ENCODE measurements at places on chromosomes 12 and 14. TPM values are rescaled to one million over a fixed set of nuclear protein-coding genes. Genes with fewer than 3 reads are reported as not detected.

DNA sequence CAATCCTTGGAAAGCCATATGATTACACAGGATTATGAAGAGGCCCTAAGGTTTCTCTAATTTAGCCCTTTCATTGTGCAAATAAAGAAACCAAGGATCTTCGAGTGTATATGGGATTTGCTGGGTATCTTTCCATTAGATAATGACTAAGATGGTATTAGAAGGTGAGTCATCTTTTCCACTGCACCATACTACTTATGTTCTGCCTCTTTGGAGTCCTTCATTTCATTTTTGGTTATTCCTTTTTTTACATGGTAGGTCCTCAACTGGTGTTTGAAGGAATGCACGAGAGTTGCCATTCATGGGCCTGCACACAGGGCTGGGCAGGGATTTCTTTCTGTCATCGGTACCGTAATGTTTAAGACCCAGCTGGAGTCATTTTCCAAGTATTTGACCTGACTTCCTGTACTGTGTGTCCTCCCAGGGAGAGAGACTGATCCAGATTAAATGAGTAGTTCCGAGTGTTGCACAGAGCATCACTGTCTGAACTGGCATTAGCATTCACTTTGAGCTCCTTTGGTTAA lies 85.7 kb downstream of the BORCS5 start:
- DNase-seq: peak; percentile 72

DNA sequence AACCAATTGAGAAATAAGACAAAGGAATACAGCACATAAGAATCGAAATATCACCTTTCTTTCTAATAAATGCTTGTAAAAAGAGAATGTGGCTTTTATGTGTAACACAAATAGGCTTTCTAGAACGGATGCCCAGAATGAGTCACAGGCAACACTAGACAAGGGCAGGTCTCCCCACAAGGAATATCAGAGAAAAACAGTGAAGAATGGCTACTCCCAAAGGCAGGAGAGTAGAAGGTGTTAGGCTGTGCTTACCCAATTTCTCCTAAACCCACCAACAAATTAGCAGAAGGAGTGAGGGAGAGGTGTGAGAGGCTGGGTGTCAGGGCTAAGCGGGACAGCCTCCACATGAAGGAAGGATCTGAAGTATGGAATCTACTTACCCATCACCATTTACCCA lies 55.2 kb downstream of the GALNT4 start:
- DNase-seq: peak; percentile 56

- no peak for DNase-seq
Observed at GRCh38 chr14:20794644-20795369, 7.8 kb downstream of the RNASE1 start.

GRCh38 chr12:39357041-39357440 lies 85.9 kb downstream of the KIF21A start:
- DNase-seq: no peak

ART4 gene
- total RNA-seq: not detected

- no peak for DNase-seq
Observed at GRCh38 chr14:101873991-101874390, 90.4 kb upstream of the DYNC1H1 start.

TBX5 gene
- total RNA-seq: not detected

NTS gene
- not detected for total RNA-seq

DNA sequence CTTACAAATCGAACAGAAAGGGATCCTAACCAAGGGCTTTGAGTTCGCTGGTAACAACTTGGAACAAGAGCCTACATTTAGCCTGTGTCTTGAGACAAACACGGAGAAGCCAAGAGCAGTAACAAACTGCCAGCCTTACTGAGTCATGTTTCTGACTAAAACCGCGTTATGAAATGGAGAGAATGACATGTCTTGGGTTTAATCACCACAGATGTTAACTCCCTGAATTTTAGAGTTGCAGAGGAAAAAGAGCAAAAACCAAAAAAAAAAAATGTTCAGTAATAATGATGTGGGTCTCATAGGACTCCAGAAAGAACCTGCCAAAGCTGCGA lies 1.0 kb downstream of the BLTP3B start:
- peak; percentile 75 for DNase-seq

CCDC77 gene
- total RNA-seq: 23.3 TPM

AQP2 gene
- not detected for total RNA-seq

GRCh38 chr12:21656905-21657325 lies 727 bp downstream of the LDHB start:
- DNase-seq: peak; percentile 45

DNA sequence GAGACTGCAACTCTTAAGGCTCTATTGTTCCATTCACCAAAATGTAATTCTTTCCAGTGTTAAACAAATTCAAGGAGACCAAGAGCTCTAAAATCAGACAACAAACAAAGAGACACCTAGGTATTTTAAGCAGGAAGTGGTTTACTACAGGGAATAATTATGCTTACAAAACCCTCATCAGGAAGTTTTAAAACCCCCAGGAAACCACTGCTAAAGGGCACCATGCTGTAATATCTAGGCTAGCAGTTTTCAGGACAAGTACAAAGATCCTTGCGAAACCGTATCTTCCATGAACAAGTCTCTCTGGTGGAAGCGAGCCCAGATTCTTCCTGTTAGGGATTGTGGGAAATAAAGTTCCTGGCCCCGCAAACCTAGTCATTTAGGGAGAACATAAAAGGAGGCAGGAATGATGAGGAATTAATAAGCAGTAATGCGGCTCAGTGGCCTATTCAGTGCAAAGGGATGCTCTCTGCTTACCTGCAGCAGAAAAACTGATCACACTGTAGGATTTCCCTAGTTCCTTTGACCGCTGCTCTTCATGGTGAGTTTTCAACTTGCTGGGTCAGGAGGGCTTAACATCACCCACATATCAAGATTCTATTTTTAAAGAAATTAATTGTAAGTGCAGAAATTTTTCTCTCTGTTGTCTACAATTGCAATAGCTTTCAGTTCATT lies 42.8 kb downstream of the ACSM4 start:
- DNase-seq: peak; percentile 6

- no peak for DNase-seq
Observed at GRCh38 chr12:49818241-49818895, 9.8 kb downstream of the NCKAP5L start.

DNA sequence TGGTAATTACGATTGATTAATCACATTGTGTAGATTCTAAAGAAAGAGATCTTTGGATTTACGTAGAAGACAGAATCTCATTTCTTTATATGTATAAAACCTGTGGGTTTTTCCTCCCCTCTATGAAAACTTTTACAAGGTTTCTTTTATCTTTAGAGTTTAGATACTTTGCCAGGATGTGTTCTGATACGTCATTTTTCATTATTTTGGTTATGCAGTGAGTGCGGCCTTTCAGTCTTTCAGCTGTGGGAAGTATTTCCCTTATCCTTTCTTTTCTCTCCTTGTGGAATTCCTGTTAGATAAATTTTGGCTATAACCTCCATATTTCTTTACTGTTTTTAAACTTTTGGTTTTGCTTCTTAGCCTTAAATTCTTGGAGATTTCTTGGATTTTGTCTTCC lies 92.7 kb downstream of the TTLL5 start:
- DNase-seq: no peak

DNA sequence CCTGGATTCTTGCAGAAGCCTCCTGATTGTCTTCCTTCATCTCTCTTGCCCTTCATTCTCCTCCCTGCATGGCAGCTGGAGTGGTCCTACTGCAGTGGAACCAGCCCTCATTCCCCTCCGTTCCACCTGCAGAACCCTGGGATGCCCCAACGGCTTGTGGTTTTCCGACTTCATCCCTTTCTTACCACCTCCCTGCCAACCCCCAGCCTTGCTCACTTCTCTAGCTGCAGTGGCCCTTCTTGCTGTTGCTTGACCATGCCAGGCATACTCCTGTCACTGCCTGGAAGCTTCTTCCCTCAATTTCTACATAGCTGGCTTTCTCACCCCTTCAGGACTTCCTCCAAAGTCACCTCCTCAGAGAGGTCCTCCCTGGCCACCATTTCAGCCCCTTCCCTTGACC lies 123.3 kb downstream of the BEGAIN start:
- DNase-seq: no peak

CERS5 gene
- 10.9 TPM for total RNA-seq

TSPAN8 gene
- total RNA-seq: not detected

All from RPMI7951 (cell line).